ENCODE measurements at places on chromosomes 2 and 18.

DNA sequence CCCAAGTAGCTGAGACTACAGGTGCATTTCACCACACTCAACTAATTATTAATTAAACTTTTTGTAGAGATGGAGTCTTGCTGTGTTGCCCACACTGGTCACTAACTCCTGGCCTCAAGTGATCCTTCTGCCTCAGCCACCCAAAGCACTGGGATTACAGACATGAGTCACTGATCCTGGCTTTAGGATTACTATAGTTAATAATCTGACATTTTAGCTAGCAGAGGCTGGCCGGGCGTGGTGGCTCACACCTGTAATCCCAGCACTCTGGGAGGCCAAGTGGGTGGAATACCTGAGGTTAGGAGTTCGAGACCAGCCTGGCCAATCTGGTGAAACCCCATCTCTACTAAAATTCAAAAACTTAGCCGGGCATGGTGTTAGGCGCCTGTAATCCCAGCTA is 39.5 kb downstream of the USP34 start:
- no peak for DNase-seq

DNA sequence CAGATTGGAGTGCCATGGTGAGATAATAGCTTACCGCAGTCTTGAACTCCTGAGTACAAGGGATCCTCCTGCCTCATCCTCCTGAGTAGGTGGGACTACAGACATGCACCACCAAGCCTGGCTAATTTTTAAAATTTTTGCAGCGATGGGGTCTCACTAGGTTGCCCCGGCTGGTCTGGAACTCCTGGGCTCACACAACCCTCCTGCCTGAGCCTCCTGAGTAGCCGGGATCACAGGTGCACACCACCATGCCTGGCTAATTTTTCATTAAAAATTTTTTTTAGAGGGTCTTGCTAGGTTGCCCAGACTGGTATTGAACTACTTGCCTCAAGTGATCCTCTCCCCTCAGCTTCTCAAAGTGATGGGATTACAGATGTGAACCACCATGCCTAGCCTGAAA is 27.8 kb downstream of the RAB31 start:
- no peak for DNase-seq

GRCh38 chr2:30334762-30335363 is 103.5 kb downstream of the LBH start:
- no peak for DNase-seq

GRCh38 chr18:48961547-48961946 is 10.8 kb upstream of the SMAD7 start:
- no peak for DNase-seq

GRCh38 chr2:82013641-82014040 is 1709.1 kb upstream of the LRRTM1 start:
- no peak for DNase-seq

GRCh38 chr18:56066524-56067213 is 478.7 kb upstream of the TCF4 start:
- DNase-seq, result no peak

GRCh38 chr2:44807201-44808025 is 134.1 kb upstream of the SIX3 start:
- DNase-seq, result no peak

DNA sequence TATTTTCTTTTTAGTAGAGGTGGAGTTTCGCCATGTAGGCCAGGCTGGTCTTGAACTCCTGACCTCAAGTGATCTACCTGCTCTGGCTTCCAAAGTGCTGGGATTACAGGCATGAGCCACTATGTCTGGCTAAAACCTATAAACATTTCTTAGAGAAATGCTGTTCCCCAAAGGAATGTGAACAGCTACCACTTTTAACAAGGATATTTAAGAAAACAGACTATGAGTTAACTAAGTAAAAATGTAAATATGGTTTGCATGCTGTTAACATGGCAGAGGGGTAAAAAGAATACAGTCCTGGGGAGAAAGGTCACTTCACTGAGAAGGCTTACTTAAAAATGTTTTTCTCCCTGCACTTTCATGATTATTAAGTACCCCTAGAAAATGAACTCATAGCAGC is 57.1 kb downstream of the SLC16A14 start:
- no peak for DNase-seq

DNA sequence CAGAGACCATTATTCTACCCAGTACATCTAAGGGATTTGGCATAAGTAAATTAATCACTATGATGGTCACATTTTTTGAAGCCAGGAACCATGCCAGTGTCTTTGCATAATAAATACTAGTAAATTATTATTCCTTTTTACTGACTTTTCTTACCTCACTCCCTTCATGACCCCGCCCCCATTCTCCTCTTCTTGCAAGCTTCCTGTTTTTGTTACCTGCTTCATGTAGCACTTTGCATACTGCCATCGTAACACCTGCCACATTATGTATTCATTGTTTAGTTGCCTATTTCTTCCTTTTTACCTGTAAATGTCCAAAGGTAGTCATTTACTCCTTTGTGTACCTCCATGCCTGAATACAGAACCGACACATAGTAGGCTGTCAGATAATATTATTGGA is 309.5 kb downstream of the KIAA1328 start:
- no peak for DNase-seq

DNA sequence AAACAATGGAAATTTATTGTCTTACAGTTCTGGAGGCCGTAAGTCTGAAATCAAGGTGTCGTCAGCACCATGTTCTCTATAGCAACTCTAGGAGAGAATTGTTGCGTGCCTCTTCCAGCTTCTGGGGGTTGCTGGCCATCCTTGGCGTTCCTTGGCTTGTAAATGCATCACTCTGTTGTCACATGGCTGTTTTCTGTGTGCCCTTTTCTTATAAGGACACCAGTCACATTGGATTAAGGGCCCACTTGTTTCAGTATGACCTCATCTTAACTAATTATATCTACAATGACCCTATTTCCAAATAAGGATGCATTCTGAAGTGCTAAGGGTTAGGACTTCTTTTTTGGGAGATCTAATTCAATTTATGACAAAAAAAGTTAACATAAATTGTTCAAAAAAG is 1.4 kb upstream of the PLEK start:
- DNase-seq, result no peak

- no peak for DNase-seq
Observed at GRCh38 chr2:12702168-12703121, 14.3 kb upstream of the TRIB2 start.

GRCh38 chr18:55968550-55968949 is 380.6 kb upstream of the TCF4 start:
- DNase-seq, result no peak

GRCh38 chr2:127762846-127763245 is 48.1 kb downstream of the WDR33 start:
- no peak for DNase-seq

DNA sequence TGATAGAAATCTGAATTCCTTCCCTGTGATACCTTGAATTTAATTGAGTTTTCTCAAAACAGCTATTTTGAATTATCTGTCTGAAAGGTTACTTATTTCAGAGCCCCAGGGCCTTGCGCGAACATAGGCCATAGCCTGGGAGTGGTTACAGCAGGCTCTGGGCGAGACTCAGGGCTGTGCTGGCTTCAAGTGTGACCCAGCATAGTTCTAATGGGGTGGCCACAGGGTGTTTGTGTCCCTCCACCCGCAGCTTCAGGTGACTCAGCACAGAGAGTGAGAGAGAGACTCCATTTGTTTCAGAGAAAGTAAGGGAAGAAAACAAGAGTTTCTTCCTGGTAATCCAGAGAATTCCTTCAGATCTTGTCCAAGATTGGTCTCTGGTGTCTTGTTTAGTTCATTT is 137.9 kb upstream of the POU3F3 start:
- no peak for DNase-seq

- DNase-seq, result no peak
Observed at GRCh38 chr2:17270894-17271293, 247.3 kb downstream of the RAD51AP2 start.

DNA sequence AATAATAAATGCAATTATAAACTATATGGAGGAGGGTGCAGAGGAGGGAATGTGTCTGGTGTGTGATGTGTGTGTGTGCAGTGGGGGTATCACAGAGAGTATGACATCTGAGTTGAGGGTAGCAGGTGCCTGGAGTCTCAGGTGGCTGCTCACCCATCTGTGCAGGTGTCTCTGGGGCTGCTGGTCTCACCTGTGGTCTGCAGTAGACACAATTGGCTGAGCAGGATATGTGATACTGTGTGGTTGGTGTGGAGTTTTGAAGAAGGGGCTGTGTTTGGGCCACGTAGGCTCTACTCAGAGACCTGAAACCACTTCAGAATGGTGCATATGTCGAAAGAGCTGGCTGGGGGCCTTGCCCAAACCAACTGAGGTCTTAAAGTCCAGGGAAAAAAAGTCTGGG is 17.0 kb downstream of the FABP1 start:
- no peak for DNase-seq

DNA sequence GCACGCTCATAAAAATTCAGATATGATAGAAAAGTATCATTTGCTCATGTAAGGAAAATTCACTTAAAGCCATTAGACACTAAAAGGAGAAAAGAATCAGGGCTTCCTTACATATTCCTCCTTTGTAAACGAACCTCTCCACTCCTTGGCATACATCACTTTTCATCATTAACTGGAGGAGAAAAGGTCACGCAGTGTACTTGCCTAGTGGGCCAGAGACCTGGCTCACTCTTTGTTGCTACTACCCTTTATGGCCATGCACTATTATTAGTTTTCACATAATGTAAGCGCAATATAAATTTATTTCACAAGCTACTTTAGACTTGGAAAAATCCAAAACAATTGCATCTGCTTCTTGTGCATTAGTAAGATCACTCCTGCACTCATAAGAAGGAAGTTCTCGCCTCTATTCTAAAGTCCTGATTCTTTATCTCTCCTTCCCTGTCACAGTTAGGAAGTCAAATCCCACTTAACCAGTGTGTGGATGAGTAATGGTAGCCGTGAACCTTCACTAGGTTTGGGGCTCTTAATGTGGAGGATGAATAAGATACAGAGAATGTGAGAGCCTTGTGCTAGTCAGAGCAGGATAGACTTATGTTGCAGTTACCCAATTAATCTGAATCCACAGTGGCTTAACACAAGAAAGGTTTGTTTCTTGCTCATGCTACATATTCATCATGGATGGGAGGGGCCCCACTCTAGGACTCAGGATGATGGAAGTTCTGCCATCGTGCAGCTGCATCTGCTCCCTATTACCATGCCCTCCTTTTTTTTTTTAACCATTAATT is 115.0 kb upstream of the GLS start:
- DNase-seq, result peak; percentile 89

GRCh38 chr2:50958504-50958903 is 73.4 kb downstream of the NRXN1 start:
- no peak for DNase-seq

- no peak for DNase-seq
Observed at GRCh38 chr2:203646266-203646864, 60.1 kb upstream of the CD28 start.

GRCh38 chr2:10339647-10340592 is 37.2 kb downstream of the HPCAL1 start:
- no peak for DNase-seq

- DNase-seq, result no peak
Observed at GRCh38 chr18:49499046-49499637, 12.1 kb upstream of the C18orf32 start.

- no peak for DNase-seq
Observed at GRCh38 chr2:28547906-28548600, 52.2 kb downstream of the PLB1 start.

- no peak for DNase-seq
Observed at GRCh38 chr2:37644191-37644590, 27.3 kb downstream of the CDC42EP3 start.
